NCI-H2029 treated with DMSO at 0.1 percent for 48 hours (cell line): ENCODE measurements at places on chromosomes 3 and 15.

DNA sequence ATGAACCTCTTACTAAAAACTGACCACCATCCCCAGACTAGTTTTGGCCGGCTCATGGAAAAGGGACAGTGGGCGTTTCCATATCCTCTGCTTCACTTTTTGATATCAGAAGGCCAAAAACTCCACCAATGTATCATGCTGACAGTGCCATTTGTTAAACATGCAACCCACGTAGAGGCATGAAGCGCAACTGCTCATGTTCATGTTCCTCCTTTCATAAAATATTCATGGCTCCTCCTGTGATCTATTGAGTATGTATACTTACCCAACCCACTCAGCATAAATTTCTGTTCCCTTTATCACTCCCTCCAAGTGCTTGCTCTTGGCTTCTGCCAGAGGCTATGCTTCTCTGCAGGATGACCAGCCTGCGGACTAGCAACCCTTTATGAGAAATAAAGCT, 58.7 kb upstream of the TGFBR2 start:
- no peak for DNase-seq

DNA sequence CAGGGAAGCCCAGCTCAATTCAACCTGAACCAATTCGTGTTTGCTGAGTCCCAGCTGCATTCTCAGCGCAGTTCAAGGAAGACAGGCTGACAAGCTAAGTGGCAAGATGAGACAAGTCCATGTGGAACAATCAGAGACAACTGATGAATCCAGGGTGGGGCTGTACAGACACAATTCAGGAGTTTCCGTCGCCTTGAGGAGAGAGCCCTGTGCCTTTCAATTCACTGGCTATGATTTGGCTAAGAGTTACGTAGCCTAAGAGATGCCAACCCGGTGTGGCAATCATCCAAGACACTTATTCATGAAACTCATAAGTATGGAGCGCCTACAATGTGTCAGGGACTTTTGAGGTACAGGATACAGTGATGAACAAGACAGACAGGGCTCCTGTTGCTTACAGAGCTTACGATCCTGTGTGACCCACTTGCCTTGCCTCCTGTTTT, 15.5 kb upstream of the ZBED2 start:
- DNase-seq, result no peak

GRCh38 chr3:151278230-151278629, at the start of gene P2RY14:
TSS of gene P2RY14 (minus strand) at chr3:151278542. CDS start at chr3:151214316, 64,226 bp downstream.
- DNase-seq, result no peak

GRCh38 chr3:40623567-40623966, 98.8 kb downstream of the ZNF621 start:
- DNase-seq, result no peak

- no peak for DNase-seq
Observed at GRCh38 chr3:6132684-6133432, 728.1 kb upstream of the GRM7 start.

DNA sequence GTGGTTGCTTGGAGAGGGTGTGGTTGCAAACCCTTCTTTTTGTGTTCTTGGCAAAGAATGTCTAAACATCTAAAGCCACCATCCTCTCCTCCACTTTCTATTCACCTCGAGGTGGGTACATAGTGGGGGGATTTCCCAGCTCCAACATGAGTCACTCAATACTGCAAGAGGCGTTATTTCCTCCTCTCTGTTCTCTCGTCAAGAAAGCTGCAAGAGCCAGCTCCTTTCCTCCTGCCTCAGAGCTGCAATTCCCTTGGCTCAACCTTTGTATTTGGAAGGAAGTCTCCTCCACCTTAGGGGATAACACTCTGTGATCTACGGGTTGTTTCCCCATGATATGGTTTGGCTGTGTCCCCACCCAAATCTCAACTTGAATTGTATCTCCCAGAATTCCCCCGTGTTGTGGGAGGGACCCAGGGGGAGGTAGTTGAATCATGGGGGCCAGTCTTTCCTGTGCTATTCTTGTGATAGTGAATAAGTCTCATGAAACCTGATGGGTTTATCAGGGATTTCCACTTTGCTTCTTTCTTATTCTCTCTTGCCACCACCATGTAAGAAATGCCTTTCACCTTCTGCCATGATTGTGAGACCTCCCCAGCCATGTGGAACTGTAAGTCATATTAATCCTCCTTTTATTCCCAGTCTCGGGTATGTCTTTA, 138.4 kb downstream of the PLCL2 start:
- DNase-seq, result no peak

DNA sequence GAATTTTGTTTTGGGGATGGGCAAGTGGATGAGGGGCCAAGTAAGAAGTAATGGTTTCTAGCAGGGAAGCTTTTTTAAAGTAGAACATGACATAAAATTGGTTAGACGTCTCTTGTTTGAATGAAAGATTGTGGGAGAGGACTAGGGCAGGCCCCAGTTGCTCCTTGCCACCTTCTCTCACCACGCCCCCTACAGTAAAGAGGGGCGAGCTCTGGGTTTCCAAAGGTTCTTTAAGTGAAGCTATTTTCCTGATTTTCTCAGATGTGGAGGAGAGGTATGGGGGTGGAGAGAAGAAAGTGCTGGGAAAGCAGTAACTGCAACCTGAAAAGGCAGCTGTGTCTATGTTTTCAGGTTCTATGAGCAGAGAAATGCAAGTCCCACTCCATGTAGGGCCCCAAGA, 32.6 kb upstream of the SKIL start:
- no peak for DNase-seq

GRCh38 chr3:112086076-112086854, at the start of gene C3orf52:
TSS of gene C3orf52 (plus strand) at chr3:112086389. CDS start at chr3:112086408, 19 bp downstream.
- peak; percentile 56 for DNase-seq

- DNase-seq, result no peak
Observed at GRCh38 chr15:82890338-82890994, 62.1 kb downstream of the HOMER2 start.

DNA sequence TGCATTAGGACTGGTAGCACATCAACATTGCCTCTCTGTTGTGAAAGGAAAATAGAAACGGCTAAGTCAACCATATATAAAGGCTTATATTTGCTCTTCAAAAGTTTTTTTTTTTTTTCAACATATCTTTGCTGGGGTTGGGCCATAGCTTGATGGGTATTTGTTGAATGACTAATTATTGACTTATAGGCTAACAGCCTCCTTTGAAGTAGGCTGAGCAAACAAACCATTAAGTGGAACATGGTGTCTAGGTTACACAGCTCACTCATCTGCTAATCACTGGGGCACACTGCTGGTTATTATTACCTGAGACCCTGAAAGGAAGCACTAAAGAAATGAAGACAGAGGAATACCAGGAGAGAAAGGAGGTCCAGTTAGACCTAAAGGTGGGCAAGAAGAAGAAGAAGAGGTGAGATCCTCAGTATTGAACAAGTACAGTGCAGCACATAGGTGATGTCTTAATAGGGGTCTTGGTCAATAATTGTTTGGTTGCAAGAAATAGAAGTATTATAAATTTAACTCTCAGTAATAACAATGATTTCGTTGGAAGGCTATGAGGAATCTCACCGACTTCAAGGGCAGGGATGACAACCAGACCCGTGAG, 139.4 kb downstream of the RPLP1 start:
- peak; percentile 76 for DNase-seq

DNA sequence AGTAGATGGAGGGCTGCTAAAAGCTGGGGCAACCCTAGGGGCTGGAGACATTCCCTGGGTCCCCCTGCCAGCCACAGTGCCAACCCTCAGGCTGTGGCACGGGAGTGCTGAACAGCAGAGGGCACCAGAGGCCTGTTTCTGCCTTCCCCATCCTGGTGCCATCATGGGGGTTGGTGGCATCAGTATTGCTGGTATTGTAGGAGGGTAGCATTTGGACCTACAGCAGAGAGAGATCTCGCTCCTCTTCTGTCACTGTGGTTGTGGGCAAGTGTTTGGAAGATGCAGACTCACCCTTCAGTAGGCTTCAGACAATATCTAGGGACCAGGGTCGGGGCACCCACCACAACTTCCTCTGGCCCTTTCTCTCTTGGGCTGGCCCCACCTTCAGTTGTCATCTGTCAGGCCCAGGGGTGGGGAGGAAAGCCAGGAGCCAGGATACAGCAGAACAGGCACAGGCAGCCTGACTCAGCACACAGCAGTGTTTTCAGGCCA, 123.5 kb downstream of the RPLP1 start:
- peak; percentile 26 for DNase-seq
